Omental fat pad (tissue), 4 donors: ENCODE measurements at places on chromosomes 11 and 22.

DNA sequence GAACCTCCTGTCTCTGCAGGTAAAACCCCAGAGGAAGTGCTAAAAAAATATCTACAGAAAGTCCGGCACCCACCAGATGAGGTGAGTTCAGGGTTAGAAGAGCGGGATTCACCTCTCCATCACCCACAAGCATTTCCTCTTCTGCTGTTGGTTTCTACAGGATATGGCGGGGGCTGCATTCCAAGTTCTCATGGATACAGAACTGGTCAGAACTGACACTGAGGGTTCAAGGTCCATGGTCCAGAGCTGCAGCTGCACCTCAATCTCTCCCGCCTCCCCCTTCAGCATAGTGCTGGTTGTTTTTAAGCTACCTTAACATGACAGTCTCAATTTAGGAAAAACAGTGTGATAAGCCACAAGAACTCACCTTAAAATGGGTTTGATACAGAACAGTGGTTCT is 19.2 kb downstream of the DTX4 start:
- DNase-seq, result no peak

- DNase-seq, result no peak
Observed at GRCh38 chr11:106765469-106766258, 252.6 kb downstream of the GUCY1A2 start.

- DNase-seq, result no peak
Observed at GRCh38 chr22:33492210-33492651, 428.0 kb downstream of the LARGE1 start.

GRCh38 chr22:41810022-41810421 is 9.5 kb downstream of the CCDC134 start:
- no peak for DNase-seq

DNA sequence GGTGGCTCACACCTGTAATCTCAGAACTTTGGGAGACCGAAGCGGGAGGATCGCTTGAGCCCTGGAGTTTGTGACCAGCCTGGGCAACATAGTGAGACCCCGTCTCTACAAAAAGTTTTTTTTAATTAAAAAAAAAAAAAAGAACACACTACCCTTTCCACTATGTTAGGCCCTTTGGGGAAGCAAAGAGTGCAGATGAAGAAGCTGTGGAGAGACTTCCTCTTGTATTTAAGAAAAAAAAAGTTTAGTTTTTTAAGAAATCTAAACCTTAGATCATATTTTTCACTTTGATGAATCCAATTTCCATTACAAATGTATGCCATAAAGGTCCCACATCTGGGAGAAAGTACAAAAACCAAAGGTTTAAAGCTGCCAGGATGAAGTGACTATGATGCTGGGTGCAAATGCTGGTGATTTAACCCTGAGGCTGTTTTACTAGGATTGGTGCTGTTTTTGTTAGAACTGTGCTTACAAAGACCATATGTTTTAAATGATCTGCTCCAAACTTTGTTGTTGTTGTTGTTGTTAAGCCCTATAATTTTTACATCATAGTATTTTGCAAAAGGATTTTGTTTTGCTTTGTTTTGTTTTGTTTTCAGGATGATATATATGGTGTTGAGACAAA is 28.9 kb upstream of the ACER3 start:
- no peak for DNase-seq

DNA sequence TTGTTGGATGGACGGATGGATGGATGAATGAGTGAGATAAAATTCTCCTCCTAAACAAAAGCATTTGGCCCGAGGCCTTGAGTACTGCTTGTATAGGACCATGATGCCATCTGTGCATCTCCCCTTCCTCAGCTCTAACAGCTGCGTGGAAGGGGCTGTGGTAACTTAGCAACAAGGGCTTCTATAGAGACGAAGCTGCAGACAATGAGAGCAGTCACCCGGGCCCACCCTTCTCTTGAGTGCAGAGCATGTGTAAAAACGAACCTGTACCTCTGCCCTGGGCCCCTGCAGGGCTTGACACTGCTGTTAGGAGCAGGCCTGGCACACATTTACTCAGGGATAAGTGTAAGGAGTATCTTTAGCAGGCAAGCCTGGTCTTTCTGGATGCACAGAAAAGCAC is 391.5 kb downstream of the CADM1 start:
- no peak for DNase-seq

DNA sequence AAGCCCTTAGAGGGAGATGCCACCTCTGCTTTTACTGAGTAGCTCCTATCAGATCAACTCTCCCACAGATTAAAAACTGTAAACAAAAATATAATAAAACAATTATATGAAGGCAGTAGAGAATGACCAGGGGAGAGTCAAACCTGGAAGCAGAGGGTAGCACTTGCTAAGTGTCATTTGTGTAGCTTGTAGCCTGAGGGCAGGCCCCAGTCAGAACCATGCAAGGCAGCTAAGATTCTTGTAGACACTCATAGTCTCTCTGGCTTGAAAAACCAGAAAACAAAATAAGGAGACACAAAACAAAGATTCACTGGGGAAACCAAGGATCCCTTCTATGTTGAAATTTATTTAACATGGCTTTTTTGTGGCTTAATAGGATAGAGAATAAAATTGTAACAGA is 110.4 kb downstream of the WNT11 start:
- no peak for DNase-seq

GRCh38 chr11:121564948-121565684 is 112.3 kb upstream of the SORL1-AS1 start:
- no peak for DNase-seq

- DNase-seq, result no peak
Observed at GRCh38 chr11:111561791-111562325, 21.3 kb downstream of the LAYN start.

DNA sequence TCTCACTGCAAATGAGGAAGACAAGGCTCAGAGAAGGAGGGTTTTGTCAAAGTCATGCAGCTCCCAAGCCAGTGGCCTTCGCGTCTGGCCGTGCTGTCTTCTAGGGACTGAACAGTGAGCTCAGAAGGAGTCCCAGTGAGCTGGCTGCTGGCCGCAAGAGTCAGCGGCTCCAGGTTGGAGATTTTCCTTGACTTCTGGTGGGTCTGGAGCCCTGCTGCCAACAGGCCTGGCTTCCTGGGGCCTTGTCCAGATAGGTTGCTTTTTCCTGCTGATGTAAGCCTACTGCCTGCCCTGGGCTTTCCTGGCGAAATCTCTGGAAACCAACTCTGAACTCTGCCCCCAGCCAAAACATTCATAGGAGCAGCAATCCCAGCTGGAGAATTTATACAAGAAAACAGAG is 272.7 kb upstream of the CADM1 start:
- no peak for DNase-seq

GRCh38 chr11:6321961-6322362 is 1.7 kb upstream of the CAVIN3 start:
- no peak for DNase-seq

DNA sequence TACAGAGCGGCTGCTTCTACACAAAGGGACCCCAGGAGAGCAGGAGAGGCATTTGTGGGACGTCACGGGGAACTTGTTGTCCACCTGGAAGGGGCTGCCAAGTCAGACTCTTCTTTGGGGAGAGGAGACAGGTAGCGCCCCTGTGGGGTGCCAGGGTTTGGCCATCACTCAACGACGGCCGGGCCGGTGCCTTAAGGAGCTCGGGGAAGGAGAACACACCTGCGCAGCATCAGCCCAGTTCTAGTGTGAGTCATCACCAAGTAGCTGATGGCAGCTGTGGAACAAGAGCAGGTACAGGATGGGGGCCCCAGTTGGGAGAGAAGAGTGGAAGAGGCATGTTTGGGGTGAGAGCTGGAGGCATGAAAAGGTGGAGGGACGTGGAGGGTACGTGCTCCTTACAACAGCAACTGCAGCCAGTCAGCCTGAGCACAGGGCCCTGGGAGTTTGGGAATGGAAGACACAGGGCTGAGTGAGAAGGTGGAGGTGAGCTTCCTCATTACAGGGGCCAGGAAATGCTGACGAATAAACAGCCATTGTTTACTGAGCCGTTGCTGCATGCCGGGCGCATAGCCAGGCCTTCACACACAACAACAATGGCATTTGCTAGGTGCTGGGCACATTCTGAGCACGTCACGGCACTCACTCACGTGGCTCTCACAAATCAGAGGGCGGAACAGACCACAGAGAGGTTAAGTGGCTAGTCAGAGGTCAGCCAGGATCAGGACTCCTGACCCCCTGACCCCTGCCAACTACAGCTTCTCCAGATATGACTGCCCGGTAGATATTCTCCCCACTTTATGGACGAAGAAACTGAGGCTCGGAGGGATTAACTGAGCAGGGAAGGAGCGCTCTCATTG is 29.1 kb upstream of the TP53I11 start:
- DNase-seq, result no peak

DNA sequence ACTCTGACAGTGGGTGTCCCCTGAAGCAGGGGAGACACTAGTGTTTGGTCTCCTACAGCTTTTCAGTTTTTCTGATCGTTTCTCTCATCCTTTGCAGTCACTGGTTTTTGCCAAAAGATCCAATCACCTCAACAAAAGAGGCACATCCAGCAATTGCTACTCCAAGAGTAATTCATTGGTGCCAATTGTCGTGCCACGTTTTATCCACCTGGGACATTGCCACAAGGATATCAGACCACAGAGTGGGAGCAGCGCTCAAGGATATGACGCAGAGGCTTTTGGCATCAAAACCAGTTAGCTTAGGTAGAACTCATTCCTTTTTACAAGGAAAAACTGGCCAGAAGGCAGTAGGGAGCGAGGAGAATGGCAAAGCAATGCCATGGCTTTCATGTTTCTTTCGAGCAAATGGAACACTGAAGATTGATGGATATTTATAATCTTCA is 40.9 kb upstream of the BLID start:
- no peak for DNase-seq

GRCh38 chr22:30262917-30263741 is 3.5 kb downstream of the OSM start:
- DNase-seq, result no peak

- DNase-seq, result no peak
Observed at GRCh38 chr11:68950270-68950669, 30.5 kb downstream of the MRGPRD start.
